ENCODE measurements at places on chromosomes 12 and 14.
A peak's percentile ranks its signal among the peaks of the same experiment; 100 is the strongest.

- DNase-seq: no peak
These were observed 85.8 kb downstream of the SCN8A start for GRCh38 chr12:51676875-51677274.

- DNase-seq: no peak
These were observed 47.6 kb downstream of the A2M start for GRCh38 chr12:9068086-9068485.

GRCh38 chr14:100769035-100769939, 42.6 kb downstream of the DLK1 start:
- DNase-seq: no peak

- DNase-seq: no peak
These were observed at the start of gene DIO3 for GRCh38 chr14:101561145-101561896. Gene DIO3, plus strand, starts transcription at chr14:101561495.

GRCh38 chr12:97640826-97641225, 178.2 kb downstream of the RMST start:
- DNase-seq: no peak

- DNase-seq: no peak
These were observed 5.2 kb downstream of the ADIPOR2 start for GRCh38 chr12:1695886-1696670.

- no peak for DNase-seq
These were observed 112.6 kb downstream of the RBM19 start for GRCh38 chr12:113853491-113853890.

DNA sequence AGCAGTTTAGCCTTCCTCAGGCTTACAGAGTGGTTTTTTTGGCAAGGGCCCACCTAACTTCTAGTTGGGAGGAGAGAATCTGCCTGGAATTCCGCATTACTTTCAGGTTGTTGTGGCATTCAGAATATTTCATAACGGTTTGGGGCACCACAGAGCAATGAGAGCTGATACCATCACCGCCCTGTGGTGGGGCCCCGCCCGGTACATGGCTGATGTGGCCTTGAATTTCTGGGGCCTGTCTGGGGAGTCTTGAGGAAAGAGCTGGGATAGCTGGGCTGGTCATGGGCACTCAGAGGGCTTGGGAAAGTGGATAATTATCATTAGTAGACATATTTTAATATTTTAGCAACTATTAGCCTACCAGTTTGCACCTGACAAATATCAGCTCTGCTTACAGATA, 4.2 kb downstream of the TESPA1 start:
- DNase-seq: peak; percentile 58

DNA sequence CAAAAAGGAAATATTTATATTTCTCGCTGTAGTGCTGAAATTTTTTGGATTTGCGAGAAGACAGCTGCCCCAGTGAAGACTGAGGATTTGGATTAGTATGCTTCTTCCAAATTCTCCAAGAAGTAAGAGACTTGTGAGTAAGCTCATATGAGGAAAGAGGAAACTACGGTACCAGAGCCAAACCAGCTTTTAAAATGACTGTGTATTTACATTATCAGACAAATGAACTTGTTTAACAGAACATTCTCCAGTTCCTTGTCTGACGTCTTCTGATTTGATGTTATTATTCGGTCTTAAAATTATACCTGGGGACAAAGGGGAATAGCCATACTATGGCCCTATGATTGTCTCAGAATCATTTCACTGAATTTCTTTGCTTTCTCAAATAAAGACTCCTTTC, 8.0 kb downstream of the CLEC12B start:
- no peak for DNase-seq

DNA sequence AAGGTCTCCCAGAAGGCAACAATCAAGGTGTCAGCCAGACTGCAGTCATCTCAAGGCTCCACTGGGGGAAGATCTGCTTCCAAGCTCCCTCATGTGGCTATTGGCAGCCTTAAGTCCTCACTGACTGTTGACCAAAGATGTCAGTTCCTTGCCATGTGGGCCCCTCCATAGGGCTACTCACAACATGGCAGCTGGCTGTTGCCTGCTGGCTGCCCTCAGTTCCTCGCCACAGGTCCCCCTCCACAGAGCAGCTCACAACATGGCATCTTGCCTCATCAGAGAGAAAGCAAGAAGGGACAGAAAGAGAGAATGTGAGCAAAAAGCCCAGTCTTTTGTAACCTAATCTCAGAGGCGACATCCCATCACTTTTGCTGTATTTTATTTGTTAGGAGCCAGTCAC, 34.4 kb upstream of the EGLN3 start:
- DNase-seq: no peak

DNA sequence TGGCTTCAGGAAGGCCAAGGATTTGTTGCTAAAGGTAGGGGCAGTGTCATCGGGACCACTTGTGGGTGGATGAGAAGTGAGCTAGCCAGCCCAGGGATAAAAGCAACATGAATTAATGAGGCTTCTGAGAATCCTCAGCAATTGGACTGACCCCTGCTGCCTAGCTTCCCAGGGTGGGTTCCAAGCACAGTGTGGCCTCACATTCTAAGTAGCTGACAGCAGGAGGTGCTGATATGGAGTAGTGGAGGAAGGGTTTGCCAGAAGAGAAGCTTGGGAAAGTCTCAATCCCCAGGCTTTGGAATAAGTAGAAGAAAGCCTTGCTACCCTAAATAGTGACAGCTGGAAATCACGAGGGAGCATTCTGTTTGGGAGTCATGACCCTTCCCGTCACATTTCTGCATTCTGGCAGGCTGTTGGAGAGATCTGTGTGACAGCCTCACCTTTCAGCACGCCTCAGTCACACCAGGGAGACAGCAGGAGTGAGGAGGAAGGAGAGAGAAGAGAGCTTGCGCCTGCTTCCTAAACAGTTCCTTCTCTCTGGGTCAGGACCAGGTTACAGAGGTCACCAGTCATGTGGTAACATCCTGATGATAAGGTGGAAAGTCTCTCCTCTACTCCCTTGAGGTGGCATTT, 31.2 kb downstream of the DACT1 start:
- DNase-seq: no peak

DNA sequence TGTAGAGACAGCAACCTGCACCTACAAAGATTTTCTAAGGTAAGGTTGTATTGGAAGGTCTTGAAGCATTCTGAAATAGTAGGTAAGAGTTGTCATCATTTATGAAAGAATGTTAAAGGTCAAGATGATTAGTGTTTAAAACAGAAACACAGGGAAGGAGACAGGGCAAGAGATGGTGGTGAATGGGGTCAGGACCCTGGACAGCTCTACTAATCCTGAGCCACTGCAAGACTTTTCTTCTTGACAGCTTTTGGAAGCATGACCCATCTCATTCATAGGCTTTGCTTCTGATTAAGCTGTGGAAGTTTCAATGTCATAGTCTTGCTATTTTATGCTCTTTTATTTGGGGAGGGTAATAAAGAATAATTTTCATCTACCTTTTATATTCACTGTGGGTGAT, 75.5 kb upstream of the CAND1 start:
- DNase-seq: peak; percentile 2

DNA sequence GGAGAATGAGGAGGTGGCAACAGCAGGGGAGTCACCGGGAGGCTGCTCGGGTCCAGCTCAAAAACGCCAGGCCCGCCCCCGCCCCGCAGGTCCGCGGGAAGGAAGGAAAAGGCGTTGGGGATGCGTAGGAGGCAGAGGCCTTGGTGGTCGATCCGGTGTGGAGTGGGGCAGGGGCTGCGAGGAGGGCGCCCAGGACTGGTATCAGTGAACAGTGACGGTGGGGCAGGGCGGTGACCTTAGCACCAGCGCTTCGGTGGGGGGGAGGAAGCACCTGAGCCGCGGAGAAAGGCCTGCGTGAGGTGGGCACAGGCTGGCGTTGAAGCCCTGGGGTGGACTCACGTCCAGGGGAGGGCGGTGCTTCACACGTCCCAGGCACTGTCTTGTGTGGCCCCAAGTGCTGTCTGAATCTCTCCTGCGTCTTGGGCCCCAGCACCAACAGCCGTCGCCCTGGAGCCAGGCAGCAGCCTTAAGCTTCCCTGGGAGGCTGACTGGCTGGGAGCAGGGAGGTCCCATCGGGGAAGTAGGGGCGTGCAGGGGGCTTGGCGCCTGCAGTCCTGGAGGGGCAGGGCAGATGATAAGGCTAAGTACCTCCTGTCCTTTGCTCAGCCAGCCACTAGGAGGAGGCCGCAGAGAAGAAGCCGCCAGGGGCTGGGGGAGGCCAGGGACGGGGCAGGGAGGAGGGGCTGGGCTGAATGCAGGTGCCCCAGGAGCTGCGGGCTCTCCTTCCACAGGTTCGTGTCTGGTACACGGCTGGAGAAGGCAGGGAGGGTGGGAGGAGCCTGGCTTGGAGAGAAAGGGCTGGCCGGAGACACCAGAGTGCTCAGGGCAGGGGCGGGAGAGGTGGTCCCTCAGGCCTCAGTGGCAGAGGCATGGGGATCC, 26.5 kb downstream of the ZBTB42 start:
- peak; percentile 68 for DNase-seq

DNA sequence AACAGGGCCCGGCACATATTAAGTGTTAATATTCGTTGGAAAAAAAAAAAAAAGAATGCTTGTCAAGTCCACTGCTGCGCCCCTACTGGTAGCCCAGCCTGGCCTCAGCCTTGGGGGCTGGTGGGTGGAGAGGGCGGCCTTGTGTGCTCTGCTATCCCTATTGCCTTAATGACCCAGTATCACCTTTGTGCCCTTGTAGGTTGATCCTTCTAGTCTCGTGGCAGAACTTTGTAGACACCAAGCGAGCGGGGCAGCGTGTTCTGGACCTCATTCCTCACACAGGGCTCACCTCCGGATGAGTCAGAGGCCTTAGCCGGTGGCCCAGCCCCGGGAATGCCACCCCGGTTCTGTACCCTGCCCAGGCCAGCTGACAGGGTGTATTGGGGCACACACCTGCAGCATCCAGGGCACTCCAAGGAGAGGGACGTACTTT, 1.8 kb upstream of the RCOR1 start:
- peak; percentile 16 for DNase-seq

DNA sequence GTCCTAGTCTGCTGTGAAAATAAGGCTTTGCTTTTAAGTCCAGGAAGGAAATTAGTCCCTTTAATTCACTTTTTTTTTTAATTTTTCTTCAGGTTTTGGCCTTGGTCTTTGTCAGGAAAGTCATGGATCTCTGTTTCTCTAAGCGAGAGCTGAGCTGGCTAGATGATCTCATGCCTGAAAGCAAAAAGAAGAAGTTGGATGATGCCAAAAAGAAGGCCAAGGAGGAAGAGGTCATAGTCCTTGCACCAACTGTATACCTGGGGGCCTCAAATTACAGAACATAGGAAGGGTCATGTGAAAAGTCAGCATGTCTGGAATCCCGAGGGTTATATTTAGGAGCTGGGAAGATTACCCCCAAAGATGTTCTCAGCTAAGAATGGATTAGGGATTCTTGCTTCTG, 72.3 kb downstream of the SLC4A8 start:
- DNase-seq: no peak

DNA sequence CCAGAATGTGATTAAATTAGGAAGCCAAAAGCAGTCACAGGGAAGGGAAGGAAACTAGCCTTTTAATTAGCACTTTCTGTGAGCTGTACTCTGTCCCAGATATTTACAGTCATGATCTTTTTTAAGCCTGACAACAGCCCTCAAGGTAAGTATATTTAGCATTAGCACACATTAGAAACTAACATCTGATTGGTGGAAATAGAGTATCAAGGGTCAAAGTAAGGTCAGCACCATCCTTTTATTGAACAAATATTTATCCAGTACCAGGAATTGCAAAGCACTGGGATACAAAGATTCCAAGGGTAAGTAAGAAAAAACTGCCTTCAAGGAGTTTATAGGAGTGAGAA, 28.2 kb downstream of the RPGRIP1 start:
- DNase-seq: no peak

DNA sequence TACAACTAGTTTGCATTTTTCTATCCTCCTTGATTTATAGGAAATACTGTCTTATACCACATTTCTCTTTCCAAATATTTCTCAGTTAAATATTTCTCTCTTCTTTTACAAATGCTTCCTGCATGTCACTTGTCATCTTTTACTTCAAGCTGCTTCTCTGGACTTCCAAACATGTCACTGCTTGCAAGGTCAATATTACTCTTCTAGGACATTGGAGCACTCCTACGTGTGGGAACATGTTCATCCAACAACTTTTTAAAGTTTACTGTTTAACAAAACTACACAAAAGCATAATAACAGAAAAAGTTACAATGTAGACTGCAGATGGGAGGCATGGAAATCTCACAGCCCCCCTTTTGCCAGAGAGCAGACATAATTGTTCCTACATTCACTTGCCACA, 28.5 kb upstream of the CNTN1 start:
- DNase-seq: no peak

DNA sequence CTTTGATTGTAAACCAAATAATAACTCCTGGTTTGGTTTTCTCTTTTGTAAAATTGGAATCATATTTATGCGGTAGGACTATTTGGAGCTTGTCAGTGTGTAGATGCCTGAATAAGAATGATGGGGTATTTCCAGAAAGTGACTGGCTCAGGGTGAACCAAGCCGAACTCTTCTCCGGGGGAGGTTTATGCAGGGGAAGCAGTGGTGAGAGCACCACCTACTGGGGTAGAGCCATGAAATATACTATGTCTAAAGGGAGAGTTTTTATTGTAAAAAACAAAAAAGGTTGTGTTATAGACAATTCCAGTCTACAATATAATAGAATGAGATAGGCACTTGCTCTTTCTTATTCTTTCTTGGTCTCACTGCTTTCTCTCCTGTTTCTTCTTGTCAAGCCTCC, 222.9 kb upstream of the SLC16A7 start:
- no peak for DNase-seq

- peak; percentile 73 for DNase-seq
These were observed at the start of gene CIDEB for GRCh38 chr14:24307575-24308341. Gene CIDEB, minus strand, starts transcription at chr14:24307977. Its CDS starts 119 bp downstream, at chr14:24307858.

GRCh38 chr14:105087963-105088811, 23.0 kb upstream of the GPR132 start:
- DNase-seq: no peak

DNA sequence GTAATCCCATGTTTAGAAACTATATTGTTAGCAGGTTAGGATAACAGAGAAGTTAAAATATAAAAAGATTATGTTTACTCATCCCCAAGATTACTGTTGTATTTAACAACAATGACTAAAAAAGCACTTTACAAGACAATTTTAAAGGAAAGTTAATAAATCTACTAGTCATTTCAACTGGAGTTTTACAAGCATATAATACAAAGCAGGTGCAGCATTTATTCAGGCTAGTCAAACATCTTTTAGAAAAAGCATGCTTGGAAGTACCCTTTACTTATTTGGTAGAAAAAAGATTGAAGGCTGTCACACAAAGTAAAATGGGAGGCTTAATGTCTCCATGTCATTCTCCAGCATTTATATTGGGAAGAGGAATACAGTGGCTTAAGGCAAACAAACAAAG, 80.6 kb downstream of the HEATR5A start:
- no peak for DNase-seq

DNA sequence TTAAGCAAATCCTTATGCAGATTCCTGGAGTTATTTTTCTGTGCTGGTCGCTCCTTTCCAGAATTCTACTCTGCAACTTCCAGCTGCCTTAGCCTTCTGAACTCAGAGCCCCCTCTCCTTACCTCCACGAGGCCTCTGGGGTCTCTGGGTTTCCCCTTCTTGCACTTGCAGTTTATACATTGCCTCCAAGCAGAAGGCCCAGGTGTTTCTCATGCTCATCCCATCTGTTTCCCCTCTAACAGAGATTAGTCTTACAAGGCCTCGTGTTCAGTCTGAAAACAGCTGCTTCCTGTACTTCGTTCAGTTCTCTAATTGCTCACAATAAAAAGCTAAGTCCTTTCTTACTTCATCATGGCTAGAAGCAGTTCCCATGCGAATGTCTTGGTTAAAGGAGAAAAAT, 134.4 kb upstream of the FGD4 start:
- DNase-seq: peak; percentile 45

- DNase-seq: peak; percentile 75
These were observed 1.1 kb downstream of the ARID2 start for GRCh38 chr12:45730348-45731189.

- DNase-seq: peak; percentile 68
These were observed 64.3 kb upstream of the DDHD1 start for GRCh38 chr14:53217316-53217994.

- no peak for DNase-seq
These were observed 7.1 kb upstream of the KRT84 start for GRCh38 chr12:52392465-52393007.
